CD8-positive, alpha-beta T cell (primary cell): ENCODE measurements at places on chromosomes 11 and 22.
A peak's percentile ranks its signal among the peaks of the same experiment; 100 is the strongest.

DNA sequence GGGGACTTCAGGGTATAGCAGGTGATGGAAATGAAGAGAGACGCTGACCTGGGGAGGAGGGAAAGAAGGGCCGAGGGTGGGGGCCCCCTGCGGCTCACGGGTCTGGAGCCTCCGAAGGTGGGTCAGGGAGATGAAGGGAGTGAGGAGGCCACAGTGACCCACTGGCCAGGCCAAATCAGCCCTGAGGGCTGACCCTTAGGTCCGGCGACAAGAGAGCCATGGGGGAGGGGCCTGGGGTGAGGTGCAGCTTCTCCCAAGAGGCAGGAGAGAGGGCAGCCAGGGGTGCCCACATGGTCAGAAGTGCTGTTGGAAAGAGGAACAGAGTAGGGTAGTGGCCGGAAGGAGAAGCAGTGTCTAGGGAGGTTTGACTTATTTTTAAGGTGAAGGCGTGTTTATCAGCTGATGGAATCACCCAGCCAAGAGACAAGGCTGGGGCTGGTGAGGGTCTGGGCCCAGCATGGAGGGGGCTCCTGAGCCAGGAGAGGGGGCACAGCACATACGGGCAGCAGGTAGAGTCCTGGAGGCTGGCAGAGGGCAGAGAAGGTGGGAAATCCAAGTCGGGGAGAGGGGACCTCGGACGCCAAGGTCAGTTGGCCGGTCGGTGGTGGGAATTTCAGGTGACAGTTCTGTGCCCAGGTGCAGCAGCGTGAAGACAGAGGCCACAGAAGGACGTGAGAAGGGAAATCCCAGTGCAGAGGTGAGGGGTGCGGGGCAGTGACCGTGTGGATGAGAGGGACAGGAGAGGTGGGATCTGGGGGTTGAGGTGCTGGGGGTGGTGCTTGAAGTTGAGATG, 49.0 kb downstream of the LINC01488 start:
- DNase-seq, result no peak

- DNase-seq, result no peak
These were observed 95.3 kb upstream of the RCN1 start for GRCh38 chr11:31995525-31996094.

DNA sequence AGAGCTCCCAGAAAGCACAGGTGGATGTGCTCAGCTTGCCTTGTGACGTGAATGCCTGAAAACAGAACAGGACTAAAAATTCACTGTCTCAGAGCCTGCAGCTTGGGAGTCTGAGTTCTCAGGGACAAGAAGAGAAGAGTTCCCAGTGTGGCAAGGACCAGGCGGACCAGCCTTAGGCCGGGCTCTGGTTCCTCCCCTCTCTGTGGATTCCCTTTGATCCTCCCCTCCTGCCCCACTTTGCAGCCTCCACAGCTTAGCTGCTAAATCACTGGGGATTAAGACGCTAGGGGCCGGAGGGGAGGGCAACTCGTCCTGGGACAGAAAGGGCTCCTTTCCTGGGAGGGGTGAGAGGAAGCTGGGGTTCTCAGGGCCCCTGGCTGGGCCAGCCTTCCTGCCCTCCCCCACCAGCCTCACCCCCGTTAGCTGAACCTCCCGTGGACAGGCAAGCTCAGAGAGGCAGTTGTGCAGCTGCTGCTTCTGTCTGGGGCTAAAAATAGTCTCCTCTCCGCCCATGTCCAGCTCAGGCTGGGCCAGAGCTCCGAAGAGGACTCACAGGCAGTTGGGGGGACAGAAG, 29.9 kb upstream of the JAM3 start:
- no peak for DNase-seq

GRCh38 chr22:34105461-34106062, 185.3 kb upstream of the LARGE1 start:
- DNase-seq, result peak; percentile 10
